ENCODE measurements at places on chromosomes 4 and X.

- no peak for DNase-seq
These were observed 47.1 kb upstream of the CLNK start for GRCh38 chr4:10731690-10732089.

- DNase-seq, result no peak
These were observed 214.0 kb upstream of the SLIT2 start for GRCh38 chr4:20037745-20038144.

- no peak for DNase-seq
These were observed 459.7 kb downstream of the INPP4B start for GRCh38 chr4:142386449-142386848.

- DNase-seq, result no peak
These were observed 162.8 kb downstream of the ARHGAP24 start for GRCh38 chr4:85637778-85638177.

- no peak for DNase-seq
These were observed 99.0 kb downstream of the AREG start for GRCh38 chr4:74543983-74544382.

DNA sequence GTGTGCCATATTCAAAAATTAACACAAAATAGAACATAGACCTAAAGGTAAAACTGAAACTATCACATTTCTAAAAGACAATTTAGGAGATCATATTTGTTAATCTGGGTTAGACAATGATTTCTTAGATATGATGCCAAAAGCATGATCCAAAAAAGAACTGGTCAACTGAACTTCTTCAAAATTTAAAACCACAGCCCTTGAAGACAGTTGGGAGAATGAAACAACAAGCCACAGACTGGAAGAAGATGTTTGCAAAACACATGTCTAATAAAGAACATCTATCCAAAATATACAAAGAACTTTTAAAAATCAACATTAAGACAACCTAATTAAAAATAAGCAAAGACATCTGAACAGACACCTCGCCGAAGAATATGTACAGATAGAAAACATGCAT is 19.5 kb downstream of the COMMD8 start:
- no peak for DNase-seq

- no peak for DNase-seq
These were observed 120.7 kb upstream of the MED14 start for GRCh38 chrX:40855932-40856515.

DNA sequence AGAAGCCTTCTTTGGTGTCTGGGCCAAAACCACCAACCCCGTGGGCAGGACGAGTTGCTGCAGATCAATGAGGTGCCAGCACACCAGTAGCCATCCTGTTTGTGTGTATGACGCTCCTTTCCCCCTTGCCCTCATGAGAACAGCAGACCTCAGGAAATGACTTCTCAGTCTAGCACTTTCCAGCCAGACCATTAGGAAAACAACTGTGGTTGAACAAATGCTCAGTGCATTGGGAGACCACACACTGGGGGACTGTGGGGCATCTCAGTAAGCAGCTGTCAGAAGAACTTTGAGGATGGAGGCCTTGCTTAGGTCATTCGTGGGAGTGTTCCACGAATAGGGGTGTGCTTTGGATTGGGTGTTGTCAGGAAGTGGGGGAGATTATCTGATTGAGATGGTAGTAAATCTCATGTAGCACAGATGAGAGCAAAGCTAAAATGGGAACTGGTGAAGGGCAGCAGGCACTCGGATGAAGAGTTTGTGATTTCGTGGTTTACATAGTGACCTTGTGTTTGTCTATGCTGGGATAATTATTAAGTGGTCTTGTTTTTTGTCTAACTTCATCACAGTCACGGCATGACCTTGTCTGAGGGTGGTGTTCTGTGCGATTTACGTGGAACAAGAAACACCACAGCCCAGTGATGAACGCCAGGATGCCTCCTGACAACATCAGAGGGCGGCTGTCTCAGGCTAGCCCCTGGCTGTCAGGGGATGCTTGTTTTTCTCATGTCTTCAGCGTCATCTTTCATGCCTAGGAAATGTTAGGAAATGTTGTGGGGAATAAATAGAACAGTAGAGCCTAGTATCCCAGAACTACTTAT is 70.1 kb downstream of the USP46 start:
- peak; percentile 6 for DNase-seq

DNA sequence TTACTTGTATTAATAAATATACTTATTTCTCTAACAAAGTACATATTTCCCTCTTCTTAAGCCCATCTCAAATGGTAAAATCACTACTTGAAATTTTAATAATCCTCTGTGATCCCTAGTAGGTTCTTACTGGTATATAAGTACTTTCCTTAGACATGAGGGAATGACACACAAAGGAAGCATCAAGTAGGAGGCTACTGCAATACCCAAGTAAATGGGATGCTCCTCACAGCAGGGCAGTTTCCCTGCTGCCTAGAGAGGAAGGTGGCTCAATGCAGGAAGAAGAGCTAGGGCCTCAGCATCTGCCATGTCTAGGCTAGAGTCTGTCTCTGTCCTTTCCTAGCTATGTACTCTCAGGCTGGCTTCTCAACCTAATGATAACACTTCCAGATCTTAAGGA is 122.1 kb upstream of the DIPK2B start:
- DNase-seq, result no peak

GRCh38 chrX:18828832-18829404 is 121.5 kb downstream of the PPEF1 start:
- DNase-seq, result no peak

DNA sequence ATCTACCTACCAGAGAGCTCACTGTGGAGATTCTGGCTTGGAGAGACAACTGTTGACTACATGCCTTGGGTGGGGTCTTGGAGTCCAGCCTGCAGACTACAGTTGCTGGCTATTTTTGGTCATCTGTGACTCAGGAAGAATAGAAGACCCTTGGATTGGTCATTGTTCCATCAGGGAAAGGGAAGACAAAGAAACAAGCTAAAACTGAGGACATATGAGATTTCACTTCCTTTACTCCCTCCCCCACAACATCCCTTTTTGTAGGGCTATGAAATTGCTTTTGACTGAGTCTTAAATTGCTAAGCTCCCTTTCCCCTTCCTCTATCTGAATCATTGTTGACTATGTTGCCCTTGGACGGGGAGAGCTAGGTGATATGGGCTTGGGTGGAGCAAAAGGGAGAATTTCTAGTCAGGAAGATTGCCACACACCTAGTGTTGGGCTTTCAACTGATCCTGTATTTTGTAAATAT is 11.7 kb downstream of the MSN start:
- DNase-seq, result no peak

GRCh38 chr4:142129931-142130330 is 493.5 kb downstream of the IL15 start:
- DNase-seq, result no peak

DNA sequence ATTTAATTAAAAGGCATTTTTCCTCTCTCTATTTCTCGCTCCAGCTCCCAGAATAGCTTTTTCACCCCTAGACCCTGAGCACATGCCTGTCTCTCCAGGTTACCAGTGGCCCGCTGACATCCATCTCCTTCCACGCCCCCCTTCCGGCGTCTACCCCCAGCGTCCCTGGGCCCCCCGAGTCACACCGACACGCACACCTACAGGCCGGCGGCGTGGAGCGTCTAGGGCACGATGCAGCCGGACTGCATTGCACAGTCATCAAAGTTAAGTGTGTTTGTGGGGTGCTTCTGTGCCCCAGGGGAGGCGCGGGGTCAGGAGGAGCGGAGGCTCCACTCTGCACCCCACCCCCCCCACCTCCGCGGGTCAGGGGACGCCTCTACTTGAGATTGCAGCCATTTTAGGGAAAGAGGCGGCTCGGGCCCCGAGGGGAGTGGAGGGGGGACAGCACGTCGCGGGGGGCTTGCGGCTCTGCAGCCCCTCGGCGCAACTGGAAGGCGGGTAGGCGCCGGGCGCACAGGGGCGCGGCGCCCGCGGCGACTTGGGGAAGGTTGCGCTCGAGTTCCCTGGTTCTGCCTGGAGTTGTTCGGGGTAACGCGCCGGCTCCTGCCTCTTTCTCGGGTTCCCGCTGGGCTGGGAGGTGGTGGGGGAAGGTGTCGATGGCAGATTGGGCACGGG is 112.7 kb downstream of the DHX15 start:
- no peak for DNase-seq

DNA sequence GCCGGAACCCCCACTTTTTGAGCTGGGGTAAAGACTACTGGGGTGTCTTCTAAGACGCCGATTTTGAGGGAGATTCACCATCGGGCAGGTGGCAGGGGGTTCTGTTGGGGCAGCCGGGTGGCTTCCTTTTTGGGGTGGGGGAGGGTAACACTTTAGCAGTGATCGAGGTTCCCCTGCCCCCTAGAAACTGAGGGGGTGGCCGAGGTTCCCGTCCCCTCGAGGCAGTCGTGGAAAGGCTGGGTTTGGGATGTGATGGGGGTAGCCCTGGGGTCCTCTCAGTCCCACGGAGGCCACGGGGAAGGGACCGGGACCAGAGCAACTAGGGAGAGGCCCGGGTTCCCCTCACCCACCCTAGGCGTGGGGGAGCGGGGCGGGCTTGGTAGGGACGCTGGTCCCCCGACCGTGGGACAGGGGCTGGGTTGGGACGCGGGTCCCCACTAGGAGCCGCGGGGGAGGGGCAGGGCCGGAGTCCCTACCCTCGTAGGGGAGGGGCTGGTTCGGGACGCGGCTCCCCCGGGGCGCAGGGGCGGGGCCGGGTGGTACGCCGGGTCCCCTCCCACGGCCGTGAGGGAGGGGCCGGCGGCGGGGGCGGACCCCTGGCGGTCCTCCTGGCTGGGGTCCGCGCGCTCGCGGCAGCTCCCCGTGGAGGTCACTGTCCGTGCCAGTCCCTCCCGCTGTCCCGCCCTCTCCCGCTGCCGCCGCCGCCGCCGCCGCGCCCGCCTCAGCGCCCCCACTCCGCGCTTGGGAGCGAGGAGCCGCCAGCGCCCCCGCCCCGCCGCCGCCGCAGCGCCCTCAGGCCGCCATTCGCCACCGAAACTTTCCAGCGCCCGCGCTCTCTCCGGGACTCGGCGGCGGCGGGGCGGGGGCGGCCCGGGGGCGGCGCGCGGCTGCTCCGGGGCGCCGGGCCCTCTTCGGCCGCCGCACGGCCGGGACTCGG is at the start of gene TBL1X:
Gene TBL1X, plus strand, starts transcription at position 624 of the 937 bp plus-strand sequence. CDS start 188,529 bp downstream, outside the sequence.
- no peak for DNase-seq

GRCh38 chr4:140799686-140800225 is 43.6 kb upstream of the TBC1D9 start:
- no peak for DNase-seq

GRCh38 chr4:88826771-88827170 is 129.1 kb upstream of the NAP1L5 start:
- DNase-seq, result no peak

DNA sequence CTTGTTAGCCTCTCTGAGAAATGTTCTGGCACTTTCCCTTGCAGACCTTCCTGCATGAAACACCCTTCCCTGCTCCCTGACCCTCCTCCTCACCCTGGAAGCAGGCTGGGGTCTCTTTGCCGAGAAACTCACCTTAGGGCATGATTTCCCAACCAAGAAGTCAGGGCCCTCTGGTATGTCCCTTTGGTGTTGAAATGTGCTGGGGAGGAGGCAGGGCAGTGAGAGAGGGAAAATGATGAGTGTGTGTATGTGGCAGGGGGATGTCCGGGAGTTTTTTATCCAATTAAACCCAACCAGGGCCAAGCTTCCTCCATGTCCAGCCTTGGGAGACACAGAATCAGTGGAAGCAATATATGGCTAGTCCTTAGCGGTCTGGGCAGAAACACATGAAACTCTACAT is 5.1 kb downstream of the ELF4 start:
- no peak for DNase-seq

DNA sequence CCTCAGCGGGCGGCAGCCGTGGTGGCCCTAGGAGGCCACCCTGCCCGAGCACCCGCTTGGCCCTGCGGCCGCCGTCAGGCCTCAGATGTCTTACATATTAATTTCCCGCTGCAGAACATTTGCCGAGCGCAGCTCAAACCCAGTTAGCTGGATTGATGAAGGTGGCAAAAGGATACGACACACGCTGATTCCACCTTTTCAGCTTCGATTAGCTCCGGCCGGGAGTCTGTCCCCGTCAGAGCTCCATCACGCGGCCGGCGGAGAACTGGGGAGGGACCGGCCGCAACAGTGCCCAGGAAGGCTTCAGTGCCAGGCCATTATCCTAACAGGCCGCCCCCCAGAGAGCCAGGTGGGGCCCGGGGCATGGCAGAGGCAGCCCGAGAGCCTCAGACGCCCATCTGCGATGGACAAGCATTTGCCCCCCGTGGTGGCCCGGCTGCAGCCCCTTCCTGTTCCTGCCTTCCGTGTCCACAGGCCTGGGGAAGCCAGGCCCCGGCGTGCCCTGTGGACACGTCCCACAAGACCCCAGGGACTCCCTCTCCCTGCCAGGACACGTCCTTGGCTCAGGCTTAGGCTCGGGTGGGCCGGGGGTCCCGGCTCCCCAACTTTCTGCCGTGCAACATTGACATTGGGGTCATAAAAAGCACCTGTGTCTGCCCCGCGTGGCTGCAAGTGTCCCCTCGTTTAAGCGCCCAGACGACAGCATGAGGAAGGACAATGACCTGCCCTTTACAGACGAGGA is 133.8 kb upstream of the NKX1-1 start:
- DNase-seq, result no peak

DNA sequence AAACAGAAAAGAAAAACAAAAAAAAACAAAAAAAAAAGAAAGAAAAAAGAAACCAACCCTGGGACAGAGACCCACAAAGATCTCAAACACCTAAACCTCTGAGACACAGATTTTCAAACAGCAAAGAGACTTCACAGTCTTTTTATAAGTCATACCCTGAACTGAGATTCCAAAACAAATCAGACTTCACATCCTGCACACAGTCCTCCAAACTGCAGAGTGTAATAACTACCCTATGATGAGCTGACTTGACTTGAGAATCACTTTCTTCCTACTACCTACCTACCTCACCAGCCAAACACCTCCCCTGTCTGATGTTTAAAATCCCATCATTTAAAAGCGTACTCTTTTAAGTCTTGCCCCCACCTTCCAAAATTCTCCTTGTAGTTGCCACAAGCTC is 25.2 kb upstream of the GLOD5 start:
- DNase-seq, result no peak

- DNase-seq, result no peak
These were observed 76.3 kb downstream of the SHROOM2 start for GRCh38 chrX:9862525-9862924.

DNA sequence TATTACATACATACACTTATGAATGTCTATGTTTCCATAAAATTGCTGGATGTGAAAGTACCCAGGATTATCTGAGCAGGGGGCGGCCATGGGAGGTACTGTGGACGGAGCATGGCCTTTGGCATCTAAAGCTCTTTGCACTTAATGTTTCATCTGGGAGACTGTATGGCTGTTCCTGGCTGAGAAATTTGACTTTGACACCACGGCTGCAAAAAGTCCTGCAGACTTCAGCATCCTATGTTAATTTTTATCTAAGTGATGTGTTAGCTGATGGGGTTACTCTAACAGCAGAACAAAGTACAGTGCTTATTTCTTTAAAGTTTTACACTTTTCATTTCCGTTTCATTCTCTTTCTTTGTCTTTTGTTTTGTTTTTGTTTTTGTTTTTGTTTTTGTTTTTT is 139.8 kb upstream of the STX18 start:
- DNase-seq, result no peak

GRCh38 chrX:63581398-63581797 is 203.6 kb downstream of the ARHGEF9 start:
- DNase-seq, result no peak

GRCh38 chr4:182825003-182825402 is 92.2 kb downstream of the DCTD start:
- DNase-seq, result no peak
